ENCODE measurements at places on chromosomes 5 and 9. TPM values are rescaled to one million over a fixed set of nuclear protein-coding genes. Genes with fewer than 3 reads are reported as not detected.

The SLC45A2 gene
- not detected for total RNA-seq

The CMBL gene
- 3.4 TPM for total RNA-seq

DNA sequence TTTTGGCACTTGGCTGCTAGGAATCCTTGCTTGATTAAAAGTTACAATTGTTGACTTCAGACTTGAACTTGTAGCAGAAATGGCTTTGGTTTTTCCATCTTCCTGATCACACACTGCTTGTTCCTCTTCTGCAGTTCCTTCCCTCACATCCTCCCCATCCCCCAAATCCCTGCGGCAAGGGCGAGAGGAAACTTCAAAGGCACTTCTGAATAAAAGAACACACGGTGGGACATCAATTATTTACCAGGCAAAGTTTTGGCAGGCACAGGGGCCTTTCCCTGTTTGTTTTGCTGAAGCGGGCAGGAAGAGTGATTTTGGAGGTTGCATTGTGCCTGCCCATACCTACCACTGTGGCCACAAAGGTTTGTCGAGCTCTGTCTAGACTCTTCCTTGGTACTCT lies 260.9 kb downstream of the KIF4B start:
- no peak overlapping the region for H3K4me3 ChIP-seq
- DNase-seq, result no peak
- H3K36me3 ChIP-seq, result no peaks in the 10 kb centered on the region
- no peaks in the 10 kb centered on the region for H3K27me3 ChIP-seq
- no peaks in the 10 kb centered on the region for H3K4me1 ChIP-seq
- no peak overlapping the region for H3K27ac ChIP-seq

DNA sequence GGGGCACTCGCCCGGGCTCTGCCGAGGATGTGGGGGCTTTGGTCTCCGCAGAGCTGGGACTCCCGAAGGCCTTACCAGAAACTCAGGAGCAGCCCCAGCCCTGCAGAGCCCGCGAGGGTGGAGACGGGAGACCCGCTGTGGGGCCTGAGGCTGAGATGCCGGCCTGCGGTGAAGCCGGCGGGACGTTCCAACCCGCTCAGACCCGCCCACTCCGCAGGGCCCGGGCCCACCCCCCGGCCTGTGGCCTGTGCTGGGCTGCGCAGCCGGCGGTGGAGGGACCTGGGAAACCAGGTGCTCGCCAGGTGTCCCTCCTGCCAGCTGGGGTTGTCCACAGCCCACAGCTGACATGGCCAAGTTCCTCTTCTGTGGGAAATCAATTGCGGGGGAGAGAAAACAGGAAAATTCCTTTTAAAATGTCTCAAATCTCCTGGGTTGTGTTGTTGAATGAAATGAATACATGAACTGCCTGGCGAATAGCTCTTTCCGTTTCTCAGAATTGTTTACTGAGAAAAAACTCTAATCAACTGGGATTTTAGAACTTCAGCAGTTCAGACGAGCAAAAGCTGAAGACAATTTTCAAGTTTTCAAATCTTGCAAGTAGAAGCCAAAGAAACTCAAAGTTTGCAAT lies 49.0 kb upstream of the IRX4 start:
- peak overlapping the region; percentile 56 for H3K27ac ChIP-seq
- H3K27me3 ChIP-seq, result no peaks in the 10 kb centered on the region
- H3K4me1 ChIP-seq, result no peaks in the 10 kb centered on the region

DNA sequence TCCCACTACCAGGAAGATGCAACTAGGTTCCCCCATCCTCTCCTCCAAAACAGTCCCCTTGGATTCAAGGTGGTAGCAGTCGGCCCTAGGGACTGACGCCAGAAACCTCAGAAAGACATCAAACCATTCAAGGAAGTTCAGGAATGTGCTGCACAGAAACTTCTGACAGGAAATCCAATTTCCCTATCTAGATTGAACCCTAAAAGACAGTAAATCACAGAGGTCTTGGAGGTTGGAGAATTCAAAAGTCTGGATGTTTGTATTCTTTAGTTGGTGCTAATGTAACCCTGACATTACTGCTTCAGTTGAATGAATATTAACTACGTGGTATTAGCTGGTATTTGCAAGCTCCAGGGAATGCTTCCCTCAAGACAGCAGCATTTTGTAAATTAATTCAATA lies 125.3 kb downstream of the SYK start:
- no peak overlapping the region for H3K4me3 ChIP-seq
- H3K27ac ChIP-seq, result no peak overlapping the region
- H3K27me3 ChIP-seq, result no peaks in the 10 kb centered on the region
- no peaks in the 10 kb centered on the region for H3K4me1 ChIP-seq
- no peak for DNase-seq

- H3K36me3 ChIP-seq, result no peaks in the 10 kb centered on the region
- H3K27me3 ChIP-seq, result no peaks in the 10 kb centered on the region
- no peak for DNase-seq
- no peaks in the 10 kb centered on the region for H3K4me1 ChIP-seq
These were observed 24.0 kb upstream of the C5orf63 start for GRCh38 chr5:127097278-127097677.

DNA sequence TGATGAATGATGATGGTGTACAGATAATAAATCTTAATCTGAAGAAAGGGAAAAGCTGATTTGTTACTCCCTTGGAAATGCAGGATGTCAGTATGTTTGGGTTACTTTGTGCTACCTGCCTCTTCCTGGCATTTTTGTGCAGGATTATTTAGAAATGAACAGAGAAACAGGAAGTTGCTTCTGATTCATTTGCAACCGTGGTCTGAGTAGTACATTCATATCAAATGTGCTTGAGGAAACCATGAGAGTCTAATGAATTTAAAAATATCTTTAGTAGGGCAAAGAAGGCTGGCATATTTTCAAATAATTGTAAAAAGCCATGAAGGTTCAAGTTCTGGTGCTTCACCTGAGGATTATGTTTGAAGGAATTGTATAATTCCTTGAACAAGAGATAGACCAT lies 391.6 kb downstream of the TMEM161B start:
- H3K36me3 ChIP-seq, result no peaks in the 10 kb centered on the region
- H3K27me3 ChIP-seq, result no peaks in the 10 kb centered on the region
- no peak overlapping the region for H3K27ac ChIP-seq
- H3K4me3 ChIP-seq, result no peak overlapping the region
- DNase-seq, result no peak

The LCN1 gene
- not detected for total RNA-seq

Measured in thoracic aorta (tissue), 2 donors.